ENCODE measurements at places on chromosomes 7 and 10. TPM values are rescaled to one million over a fixed set of nuclear protein-coding genes. Genes with fewer than 3 reads are reported as not detected.

DNA sequence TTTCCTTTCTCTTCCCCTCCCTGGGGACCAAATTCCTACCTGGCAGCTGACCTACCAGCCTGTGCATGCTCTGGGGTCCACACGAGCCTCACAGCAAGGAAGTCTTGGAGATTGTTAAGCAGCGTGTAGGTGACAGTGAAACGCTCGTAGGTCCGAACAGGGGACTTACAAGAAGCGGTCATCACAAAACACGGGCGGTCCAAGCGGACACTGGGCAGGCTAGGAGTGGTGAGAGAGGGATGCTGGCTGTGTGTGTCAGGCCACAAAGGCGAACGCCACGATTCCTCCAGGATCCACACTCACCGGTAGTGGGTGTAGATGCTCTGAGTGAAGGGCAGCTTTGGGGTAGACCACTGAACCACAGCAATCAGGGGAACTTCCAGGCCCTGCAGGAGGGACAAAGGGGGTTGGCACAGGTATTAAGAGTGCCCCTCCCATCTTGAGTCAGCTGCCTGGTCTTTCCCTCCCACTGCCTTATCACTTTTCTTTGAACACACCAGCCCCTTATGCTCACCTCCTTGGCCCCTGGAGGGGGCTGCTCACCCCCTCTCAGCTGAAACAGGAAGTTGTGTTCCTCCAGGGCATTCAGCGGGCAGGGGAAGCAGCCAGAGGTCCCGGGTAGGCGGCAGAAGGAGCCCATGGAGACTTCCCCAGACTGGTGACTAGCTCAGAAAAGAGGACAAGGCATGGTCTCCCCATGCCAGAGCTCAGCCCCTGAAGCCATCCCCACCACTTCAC lies 2.0 kb downstream of the TRAPPC14 start:
- no peaks in the 10 kb centered on the region for H3K36me3 ChIP-seq
- peaks cover 6% of the 10 kb centered on the region for H3K4me1 ChIP-seq
- peak overlapping the region; percentile 64 for H3K27ac ChIP-seq
- no peak for DNase-seq
- peaks cover 4% of the 10 kb centered on the region for H3K27me3 ChIP-seq

DNA sequence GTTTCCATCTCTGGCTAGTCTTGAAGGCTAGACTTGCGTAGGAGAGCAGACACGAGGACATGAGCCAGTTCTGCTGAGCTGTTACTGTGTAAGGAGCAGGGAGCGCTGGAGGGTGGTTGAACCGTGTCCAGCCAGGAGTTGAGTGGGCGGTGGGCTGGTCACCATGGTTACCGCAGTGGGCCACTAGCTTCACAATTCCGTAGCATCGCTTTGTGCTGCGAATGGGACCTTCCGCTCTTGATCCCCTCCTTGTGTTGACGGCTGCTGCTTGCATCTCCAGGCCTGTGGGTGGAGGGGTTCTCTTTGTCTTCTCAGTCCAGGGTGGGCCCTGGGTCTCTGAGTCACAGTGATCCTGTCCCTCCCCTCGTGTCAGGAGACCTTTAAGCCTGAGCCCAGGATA lies 49.4 kb upstream of the OCM start:
- no peak overlapping the region for H3K4me3 ChIP-seq
- H3K27me3 ChIP-seq: no peaks in the 10 kb centered on the region
- peaks cover 3% of the 10 kb centered on the region for H3K4me1 ChIP-seq
- peak; percentile 22 for DNase-seq

GRCh38 chr10:31171402-31172083 lies 139.9 kb upstream of the ZNF438 start:
- H3K27me3 ChIP-seq: peaks cover 3% of the 10 kb centered on the region
- H3K4me3 ChIP-seq: no peak overlapping the region
- H3K36me3 ChIP-seq: peaks cover 20% of the 10 kb centered on the region
- DNase-seq: no peak
- H3K4me1 ChIP-seq: peaks cover 11% of the 10 kb centered on the region

GRCh38 chr7:68623030-68623429 lies 975.2 kb upstream of the AUTS2 start:
- DNase-seq: no peak
- no peak overlapping the region for H3K4me3 ChIP-seq
- no peak overlapping the region for H3K27ac ChIP-seq
- H3K36me3 ChIP-seq: peaks cover under 1% of the 10 kb centered on the region
- peaks cover 2% of the 10 kb centered on the region for H3K27me3 ChIP-seq

- H3K4me1 ChIP-seq: peaks cover 6% of the 10 kb centered on the region
- H3K27ac ChIP-seq: no peak overlapping the region
- no peaks in the 10 kb centered on the region for H3K36me3 ChIP-seq
- H3K4me3 ChIP-seq: no peak overlapping the region
- H3K27me3 ChIP-seq: peaks cover 2% of the 10 kb centered on the region
These were observed 82.3 kb downstream of the HTR7 start for GRCh38 chr10:90775351-90776028.

KCNH2 gene
- total RNA-seq: 73.7 TPM

DNA sequence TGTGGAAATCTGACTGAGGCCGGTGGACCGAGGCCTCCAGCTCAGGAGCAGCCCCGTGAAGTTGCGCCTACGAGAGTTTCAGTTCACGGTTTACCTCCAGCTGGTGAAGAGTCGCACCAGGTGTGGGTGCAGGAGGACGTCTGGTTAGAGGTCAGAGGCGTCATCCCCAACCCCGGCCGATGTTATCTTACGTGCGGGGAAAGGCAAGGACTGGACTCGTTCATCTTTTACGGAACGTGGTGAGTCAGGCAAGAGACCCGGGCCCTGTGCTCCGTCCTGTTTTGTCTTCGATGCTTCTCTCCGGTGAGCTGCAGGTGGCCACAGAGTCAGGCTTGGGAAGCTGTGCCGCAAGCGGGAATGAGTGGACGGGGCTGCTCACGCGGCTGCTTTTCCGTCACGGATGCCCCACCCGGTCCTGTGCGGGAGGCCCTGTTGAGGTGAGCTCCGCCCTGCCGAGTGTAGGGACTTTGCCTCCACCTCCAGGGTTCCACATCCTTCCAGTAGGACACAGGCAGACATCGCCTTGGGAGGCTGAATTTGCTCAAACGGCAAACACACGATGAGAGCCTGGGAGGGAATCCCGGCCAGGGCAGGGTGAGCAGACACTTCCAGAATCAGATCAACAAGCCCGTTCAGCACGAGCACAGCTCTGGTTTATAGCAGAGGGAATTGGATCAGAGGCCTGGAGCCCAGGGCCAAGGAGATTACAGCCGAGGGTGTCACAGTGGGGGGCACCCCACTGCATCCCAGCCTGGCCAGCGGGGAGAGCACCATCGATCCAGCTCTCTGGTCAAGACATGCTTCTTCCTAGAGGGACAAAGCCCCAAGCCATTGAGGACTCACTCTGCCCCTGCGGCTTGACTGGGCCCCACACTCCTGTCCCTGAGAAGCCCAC lies 50.1 kb upstream of the INPP5A start:
- no peaks in the 10 kb centered on the region for H3K4me1 ChIP-seq
- H3K27me3 ChIP-seq: peaks cover 4% of the 10 kb centered on the region

Measured in glutamatergic neuron (in vitro differentiated cells).